ENCODE measurements at places on chromosomes 6 and 20.
A peak's percentile ranks its signal among the peaks of the same experiment; 100 is the strongest.

DNA sequence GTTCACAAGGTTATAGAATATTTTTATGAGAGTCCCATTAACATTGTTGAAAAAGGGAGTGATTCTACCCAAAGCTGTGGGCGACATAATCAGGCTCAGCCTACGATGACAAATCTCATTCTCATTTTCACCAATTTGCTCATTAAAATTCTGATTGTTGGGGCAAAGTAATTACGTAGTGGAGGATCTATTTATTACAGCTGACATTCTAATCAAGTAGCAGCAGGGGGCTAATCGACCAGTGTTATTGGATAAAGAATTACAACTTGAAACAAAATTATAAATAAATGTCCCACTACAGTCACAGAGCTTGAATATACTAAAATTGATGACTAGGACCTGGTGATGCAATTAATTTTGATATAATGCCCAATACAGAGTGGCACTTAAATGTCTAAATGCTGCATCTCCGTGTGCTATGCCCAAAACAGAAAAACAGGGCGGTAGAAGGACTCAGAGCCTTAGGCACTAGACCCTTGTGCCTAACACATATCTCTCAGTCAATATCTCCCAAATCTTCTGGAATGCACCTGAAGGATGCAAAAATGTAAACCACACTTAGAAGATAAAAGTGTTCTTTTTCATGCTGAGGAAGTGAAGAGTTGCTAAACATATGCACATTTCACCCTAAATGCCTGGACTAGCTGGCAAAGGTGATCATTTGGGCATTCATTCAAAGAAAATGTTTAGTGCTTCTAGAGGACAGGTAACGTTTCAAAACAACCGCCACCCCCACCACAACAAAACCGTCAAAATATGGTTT, 88.3 kb downstream of the CD24 start:
- no peak for DNase-seq

- no peak for DNase-seq
Observed at GRCh38 chr20:19734811-19735210, 23.2 kb upstream of the RIN2 start.

- DNase-seq = no peak
Observed at GRCh38 chr6:25012657-25013056, 76.9 kb upstream of the RIPOR2 start.

DNA sequence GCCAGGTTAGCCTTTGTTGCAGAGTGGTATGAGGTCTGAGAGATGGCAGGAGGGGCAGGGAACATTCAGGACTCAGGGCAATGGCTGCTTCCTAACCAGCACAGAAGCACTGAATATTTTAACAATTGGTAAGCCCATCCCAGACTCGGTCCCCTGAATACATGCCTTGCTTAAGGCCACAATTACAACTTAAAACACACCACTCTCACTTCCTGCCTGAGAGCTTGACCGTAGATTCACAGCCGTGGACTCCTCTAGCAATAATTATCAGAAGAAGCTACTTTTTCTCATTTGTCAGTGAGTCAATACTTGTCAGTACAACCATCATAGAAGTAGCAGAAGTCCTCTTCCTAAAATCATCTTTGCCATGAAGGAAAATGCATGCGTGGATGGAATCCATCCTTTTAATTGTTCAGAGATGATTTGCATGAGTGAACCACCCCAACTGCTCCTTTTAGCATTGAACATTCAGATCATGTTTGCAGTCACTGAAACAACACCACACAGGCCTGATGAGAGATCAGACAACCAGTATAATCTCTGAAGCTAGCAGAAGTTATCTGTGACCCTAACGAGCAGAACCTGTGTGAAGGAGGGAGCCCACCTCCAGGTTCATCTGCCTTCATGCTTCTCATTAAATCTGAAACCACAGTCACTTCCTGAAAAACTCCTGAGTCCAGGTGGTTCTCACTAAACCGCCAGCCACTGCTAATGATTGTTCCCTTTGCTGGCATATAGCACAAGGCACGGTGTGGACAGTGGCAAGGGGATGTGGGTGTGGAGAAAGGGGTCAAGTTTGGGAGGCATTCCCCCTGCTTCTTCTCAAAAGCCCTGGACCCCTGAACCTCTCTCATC, 333.9 kb upstream of the CNR1 start:
- DNase-seq = no peak

GRCh38 chr6:111724505-111724904, 118.8 kb upstream of the TRAF3IP2 start:
- no peak for DNase-seq

GRCh38 chr6:113623129-113623528, 234.0 kb upstream of the MARCKS start:
- DNase-seq = no peak

GRCh38 chr20:64189530-64189966, 25.3 kb downstream of the MYT1 start:
- DNase-seq = no peak

DNA sequence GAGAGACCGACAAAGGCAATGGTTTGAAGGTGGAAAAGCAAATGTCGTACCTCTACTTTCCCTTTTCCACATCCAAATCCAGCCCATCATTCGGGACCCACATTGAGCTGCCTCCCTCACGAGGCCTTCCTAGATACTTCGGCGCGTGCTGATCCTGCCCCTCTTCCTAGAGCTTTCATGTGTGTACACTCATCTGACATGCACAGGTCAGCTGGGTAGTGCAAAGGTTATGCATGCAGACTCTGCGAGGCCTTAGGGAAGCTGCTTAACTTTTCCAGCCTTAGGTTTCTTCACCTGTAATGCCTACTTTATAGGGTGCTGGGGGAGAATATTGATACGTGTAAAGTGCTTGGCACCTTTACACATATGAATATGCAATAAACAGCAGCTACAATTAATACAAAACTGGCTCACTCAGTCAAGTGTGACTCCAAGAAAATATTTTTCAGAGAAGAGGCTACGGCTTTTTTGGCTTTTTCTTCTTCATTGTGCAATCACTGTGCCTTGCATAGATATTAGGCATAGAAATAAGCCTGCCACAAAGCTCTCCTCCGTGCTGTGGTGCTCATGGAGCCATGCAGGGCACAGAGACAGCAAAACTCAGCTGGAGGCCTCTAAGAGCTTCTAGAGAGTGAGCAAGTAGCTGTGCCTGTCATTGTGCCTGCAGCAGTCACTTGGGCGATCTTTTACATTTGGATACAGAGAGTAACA, 3.6 kb upstream of the MANBAL start:
- DNase-seq = no peak

- DNase-seq = no peak
Observed at GRCh38 chr20:40744818-40745175, 55.8 kb upstream of the MAFB start.

DNA sequence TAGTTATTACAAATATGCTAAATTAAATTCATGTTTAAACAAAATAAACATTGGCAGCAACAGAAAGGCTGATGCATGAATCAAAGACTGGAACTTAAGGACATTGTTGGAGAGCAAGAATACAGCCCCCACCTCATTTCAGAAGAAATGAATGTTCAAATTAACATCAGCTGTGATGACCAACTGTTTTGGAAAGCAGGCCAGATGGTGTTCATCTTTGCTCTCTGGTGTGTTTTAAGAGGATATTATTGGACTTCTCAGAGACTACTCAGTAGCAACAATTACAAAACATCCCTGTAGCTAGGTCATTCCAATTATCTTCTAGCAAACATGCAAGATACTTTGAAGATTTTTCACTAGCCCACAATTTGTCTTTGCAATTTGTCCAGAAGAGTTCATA, 118.6 kb upstream of the DOK5 start:
- no peak for DNase-seq

DNA sequence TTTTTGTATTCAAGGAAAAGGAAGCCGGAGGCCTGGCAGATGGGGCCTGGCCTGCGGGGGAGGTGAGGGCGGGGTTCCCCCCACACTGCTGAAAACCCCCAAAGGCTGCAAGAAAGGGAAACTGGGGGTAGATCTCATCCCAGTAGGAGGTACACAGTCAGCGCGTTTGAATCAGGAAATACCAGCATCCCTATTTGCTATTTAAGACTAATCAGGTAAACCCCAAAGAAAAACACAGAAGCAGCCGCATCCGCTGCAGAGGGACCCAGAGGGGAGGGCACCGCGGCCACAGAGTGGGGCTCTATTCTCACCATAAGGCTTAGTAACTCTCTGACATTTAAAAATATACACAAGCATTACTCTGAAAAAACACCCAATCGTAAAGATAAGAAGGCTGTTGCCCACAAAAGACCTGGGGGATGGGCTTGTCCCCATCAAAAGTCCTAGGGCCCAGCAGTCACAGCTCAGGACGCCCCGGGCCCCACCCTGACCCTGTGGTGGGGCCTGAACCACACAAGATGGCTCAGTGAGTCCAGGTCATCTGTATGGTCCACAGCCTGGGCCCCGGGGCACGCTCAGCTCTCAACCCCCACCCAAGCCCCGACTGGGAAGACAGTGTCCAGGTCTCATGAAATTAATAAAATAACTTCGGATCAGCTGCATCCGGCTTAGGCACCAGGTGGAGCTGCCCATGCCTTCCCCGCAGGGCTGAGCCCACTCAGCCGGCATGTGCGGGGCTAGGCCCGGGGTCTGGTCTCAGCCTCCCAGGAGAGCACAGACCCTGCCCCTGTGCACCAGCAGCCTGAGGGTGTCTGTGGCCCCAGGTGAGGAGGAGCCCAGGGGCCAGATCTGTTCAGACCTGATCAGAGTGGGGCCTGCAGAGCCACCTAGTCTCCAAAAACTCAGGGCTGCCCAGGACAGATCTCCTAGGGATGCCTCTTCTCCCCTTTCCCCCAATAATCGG, 31.0 kb downstream of the KCNQ2 start:
- DNase-seq = no peak

DNA sequence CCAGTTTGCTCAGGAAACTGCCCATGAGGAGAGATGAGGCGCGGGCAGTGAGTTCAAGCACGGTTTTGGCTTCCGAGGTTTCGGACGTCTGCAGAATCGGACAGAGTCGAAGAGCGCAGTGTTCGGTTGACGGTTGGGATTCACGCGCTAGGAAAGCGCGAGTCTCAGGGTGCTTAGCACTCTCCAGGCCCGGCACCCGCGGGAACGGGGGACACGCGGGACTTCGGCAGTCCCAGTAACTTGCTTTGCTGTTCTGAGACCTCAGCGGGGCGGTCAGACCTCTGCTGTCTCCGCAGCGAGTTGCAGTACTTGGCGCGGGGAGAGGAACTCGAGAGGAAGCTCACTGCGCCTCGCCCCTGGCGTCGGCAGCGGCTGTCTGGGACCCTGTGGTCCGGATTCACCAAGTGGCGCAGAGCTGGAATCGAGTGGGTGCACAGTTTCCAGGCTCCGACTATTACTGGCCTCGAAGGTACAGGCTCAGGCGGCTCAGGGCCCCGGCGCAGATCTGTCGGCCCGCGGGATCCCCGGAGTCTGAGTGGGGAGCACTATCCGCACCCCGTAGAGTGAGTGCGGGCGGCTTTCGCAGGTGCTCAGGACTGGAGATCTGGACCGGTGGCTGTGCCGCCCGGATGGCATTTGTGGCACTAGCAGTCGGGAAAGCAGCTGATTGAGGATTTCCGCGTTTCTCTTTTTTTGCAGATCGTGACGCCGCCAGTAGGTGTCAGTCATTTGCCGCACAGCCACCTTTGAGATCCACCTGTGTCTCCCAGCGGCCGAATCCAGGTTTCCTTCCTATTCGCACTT, at the start of gene POM121L2:
POM121L2 (minus strand) TSS at position 128 of the 804 bp plus-strand sequence; CDS start at position 25, 103 bp downstream.
- DNase-seq = peak; percentile 89

DNA sequence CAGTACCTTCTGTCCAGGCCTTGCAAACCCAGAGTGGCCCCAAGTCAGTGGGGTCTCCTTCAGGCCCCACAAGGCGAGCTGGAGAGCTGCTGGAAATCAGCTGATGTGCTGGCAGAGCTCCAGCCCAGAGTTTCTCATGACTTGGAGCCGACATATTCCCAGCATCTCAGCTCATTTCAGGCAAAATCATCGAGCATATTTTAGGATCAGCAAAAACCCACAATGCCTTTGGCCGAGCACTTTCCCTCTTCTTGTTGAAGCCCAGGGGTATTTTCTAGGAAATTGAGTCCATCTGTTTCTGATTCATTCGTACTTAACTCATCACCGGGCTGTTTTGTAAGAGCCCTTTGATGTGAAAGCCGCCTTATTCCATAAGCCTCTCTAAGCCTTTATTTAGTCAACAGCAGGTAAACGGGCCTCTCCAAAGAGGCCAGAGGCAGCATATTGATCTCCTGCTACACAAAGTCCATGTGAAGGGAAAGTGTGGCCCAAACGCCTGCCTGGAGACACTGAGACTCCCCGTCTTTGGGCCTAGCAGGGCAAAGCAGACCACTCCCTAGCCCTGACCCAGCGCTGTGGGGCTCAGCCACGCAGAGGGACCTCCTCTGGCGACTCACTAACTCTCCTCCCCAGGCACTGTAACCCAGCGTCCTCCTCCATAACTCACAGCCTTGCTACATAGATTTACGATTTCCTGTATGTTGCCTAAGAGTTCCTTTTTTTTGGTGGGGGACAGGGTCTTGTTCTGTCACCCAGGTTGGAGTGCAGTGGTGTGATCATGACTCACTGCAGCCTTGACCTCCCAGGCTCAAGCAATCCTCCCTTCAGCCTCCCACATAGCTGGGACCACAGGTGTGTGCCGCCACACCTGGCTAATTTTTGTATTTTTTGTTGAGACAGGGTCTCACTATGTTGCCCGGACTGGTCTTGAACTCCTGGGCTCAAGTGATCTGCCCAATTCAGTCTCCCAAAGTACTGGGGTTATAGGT, 12.1 kb upstream of the C20orf203 start:
- no peak for DNase-seq

DNA sequence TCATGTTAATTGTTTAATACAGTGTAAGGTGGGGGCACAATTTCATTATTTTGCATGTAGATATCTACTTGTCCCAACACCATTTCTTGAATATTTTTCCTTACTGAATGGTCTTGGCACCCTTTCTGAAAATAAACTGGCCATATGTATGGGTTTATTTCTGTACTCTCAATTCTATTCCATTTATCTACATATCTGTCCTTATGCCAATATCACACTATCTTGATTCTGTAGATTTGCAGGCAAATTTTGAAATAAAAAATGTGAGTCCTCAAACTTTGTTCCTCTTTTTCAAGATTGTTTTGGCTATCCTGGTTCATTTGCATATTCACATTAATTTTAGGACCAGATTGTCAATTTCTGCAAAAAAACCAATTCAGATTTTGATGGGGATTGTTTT, 34.8 kb downstream of the SCGN start:
- no peak for DNase-seq

DNA sequence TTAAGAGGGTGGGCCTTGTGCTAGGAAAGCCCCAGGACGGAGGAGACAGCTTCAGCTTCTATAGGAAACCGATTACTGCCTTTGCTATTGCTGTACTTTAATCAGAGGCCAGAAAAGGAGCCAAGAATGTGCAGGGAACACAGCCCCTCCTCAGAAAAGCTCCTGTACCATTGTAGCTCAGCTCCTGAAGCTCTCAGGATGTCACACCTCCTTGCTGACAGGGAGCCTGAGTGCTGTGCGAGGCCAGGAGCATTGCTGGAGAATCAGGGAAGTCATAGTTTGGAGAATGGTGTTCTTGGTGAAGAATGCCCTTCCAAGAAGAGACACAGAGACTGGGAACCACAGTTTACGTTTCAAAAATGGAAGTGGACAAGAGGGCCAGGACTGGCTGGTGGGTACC, 46.8 kb downstream of the LYRM2 start:
- DNase-seq = no peak

GRCh38 chr6:79066828-79067227, 11.2 kb downstream of the PHIP start:
- no peak for DNase-seq

GRCh38 chr6:6656287-6656686, 67.8 kb downstream of the LY86 start:
- DNase-seq = no peak

- DNase-seq = no peak
Observed at GRCh38 chr20:36408219-36408618, 102.1 kb downstream of the DLGAP4 start.

GRCh38 chr6:150184850-150185731, 42.2 kb downstream of the PPP1R14C start:
- no peak for DNase-seq

GRCh38 chr6:113290684-113291083, 566.5 kb upstream of the MARCKS start:
- DNase-seq = no peak
